ENCODE measurements at places on chromosomes 13 and 19. TPM values are rescaled to one million over a fixed set of nuclear protein-coding genes. Genes with fewer than 3 reads are reported as not detected.

ATP1A3 gene
- total RNA-seq = not detected

PCSK4 gene
- 3.5 TPM for total RNA-seq

KXD1 gene
- 142 TPM for total RNA-seq

ZIC5 gene
- total RNA-seq = not detected

PINLYP gene
- 2.4 TPM for total RNA-seq

PRR12 gene
- 6.9 TPM for total RNA-seq

PPFIA3 gene
- total RNA-seq = 3.1 TPM

PSG1 gene
- total RNA-seq = 0.44 TPM

CFD gene
- total RNA-seq = 2.4 TPM

KLK14 gene
- not detected for total RNA-seq

EVI5L gene
- total RNA-seq = 39.2 TPM

FBXL3 gene
- 69.7 TPM for total RNA-seq

MAN2B1 gene
- 40.5 TPM for total RNA-seq

KLK4 gene
- not detected for total RNA-seq

PTPRH gene
- 4.9 TPM for total RNA-seq

N4BP2L2 gene
- 79.7 TPM for total RNA-seq

CAPN12 gene
- total RNA-seq = not detected

DAND5 gene
- not detected for total RNA-seq

RETN gene
- not detected for total RNA-seq

Data from placental pericyte (primary cell).